ENCODE measurements at places on chromosomes 12 and 14.

- DNase-seq = no peak
Measured at GRCh38 chr12:113835896-113836295, 130.2 kb downstream of the RBM19 start.

DNA sequence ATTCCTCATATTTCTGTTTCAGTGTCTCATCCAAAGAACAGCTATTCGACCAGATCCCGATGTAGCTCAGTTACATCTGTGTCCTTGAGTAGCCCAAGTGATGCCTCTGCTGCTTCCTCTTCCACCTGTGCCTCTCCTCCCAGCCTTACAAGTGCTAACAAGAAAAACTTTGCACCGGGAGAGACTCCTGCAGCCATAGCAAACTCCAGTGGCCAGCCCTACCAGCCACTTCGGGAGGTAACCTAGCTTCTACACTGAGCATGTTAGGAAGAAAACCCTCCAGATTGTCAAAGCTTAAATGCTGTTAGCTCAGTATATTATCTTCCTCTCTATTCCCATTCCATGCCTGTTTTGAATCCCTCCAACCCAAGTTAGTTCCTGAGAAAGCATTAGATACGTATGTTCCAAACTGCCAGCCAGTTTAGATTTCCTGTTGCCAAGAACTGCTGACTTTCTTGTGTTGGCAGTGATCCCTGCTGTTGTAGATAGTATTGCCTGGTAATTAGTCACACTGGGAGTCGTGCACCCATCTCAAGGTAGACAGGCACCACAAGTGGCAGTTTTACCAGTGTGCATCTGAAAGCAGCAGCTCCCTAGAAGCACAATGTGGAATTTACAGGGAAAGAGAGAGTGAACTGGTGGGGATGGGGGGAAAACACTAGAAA is 14.0 kb upstream of the KCNH3 start:
- no peak for DNase-seq

DNA sequence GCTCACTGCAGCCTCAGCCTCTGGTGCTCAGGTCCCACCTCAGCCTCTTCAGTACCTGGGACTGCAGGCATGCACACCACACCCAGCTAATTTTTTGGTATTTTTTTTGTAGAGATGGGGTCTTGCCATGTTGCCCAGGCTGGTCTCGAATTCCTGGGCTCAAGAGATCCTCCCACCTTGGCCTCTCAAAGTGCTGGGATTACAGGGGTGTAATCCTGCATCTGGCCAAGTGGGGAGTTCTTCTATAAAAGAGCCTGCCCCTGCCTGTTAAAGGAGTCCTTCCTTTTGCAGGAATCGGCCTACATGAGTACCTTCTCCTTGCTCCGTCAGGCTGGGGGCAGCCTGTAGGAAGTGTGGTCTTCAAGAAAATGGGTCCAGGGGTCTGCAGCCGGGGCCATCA is 54.1 kb upstream of the RASSF3 start:
- no peak for DNase-seq

GRCh38 chr14:28709571-28710305 is 56.8 kb upstream of the FOXG1 start:
- DNase-seq = no peak

- DNase-seq = no peak
Measured at GRCh38 chr12:28574746-28575592, 384.7 kb downstream of the CCDC91 start.

- no peak for DNase-seq
Measured at GRCh38 chr14:33950320-33951182, at the start of gene EGLN3. Gene EGLN3, minus strand, starts transcription at chr14:33951074. Its CDS starts 322 bp downstream, at chr14:33950752.

GRCh38 chr14:35881280-35881679 is 55.1 kb downstream of the BRMS1L start:
- DNase-seq = no peak

DNA sequence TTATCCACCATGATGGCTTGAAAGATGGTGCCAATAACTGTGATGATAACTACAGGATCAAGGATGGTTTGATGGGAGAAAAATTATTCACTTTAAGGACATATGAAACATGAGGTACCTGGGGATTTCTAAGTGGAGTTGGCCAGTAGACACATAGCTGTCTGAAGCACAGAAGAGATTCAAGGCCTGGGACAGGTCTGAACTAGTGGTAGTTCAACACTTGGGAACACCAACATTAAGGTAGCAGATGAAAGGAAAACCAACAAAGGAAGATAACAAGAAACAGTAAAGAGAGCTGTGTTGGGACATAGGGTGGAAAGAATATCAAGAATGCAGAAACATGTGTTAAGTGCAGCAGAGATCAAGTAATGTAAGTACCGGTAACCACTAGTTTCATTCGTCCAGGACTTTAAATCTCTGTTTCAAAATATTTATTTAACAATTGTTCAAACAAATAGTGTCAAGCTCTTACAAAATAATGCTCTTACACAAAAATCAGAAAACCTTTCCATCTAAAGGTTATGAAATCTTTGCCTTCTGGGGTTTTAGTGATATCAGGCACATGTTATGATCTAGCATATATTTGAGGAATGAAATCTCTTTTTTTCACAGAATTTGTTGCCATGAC is 104.7 kb downstream of the ST8SIA1 start:
- DNase-seq = no peak

GRCh38 chr12:113373969-113374368 is 15.6 kb downstream of the PLBD2 start:
- DNase-seq = no peak

- no peak for DNase-seq
Measured at GRCh38 chr14:105146181-105146975, 22.2 kb downstream of the JAG2 start.

- DNase-seq = no peak
Measured at GRCh38 chr14:64123241-64123822, 170.8 kb downstream of the ESR2 start.

- DNase-seq = peak; percentile 92
Measured at GRCh38 chr12:11823043-11823442, 173.6 kb downstream of the ETV6 start.

DNA sequence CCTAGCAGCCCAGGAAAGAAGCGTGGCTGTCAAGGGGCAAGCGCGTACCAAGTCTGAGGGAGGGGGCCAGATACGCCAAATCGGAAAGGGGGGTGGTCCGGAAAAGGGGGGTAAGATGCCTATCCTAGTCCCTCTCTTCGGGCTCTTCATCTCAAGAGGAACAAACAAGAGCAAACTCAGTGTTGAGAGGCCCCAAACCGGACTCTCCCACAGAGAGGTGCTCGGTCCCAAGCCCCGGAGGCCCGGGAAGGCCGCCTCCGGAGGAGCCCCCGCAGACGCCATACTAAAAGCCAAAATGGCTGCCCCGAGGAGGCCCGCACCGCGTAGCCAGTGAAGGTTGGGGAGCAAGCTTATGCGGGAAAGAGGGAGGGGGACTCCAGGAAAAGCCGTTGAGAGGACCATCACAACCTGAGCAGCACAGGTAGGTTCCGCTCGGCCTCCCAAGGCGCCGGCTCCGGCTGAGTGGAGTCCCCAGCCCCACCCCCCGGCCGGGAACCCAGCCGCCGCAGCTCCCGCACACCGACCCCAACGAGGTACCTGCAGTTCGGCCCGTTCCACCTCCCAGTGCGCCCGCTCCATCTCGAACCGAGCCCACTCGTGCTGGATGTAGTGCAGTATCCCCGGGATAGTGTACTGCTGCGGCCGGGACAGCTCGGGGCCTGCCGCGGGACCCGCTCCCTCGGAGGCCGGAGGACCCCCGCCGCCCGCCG is at the start of gene AP4S1:
Gene AP4S1, plus strand, starts transcription at position 283 of the 710 bp plus-strand sequence. CDS start 40,548 bp downstream, outside the sequence.
- DNase-seq = no peak

DNA sequence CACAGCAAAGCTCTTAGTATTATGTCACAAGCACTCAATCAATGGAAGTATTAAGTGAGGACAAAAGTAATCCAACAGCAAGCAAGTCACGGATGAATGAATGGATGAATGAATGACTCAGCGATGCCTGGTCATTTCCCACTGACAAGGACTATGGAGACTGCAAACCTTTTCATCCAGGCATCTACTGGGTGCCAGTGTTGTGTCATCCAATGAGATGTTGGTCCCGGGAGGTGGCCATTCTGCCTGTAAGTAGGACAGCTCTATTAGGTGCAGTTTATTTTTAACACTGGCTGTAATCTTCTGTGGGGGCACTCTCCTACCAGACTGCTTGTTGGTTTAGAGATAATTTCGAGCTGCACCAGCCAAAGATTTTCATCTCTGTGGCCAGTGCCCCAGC is 39.4 kb downstream of the STAB2 start:
- no peak for DNase-seq

DNA sequence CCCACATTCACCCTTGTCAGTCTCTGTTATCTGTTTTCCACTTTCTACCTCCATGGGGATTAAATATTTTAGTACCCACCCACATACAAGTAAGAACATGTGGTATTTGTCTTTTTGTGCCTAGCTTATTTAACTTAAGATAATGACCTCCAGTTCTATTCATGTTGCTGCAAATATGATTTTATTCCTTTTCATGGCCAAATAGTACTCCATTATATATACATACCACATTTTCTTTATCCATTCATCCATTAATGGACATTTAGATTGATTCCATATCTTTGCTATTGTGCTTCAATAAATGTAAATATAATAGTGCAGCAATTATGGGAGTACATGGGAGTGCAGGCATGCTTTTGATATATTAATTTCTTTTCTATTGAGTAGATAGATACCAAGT is 185.8 kb downstream of the RPAP3 start:
- DNase-seq = no peak

GRCh38 chr12:42172441-42173210 is 28.0 kb upstream of the GXYLT1 start:
- DNase-seq = peak; percentile 47

DNA sequence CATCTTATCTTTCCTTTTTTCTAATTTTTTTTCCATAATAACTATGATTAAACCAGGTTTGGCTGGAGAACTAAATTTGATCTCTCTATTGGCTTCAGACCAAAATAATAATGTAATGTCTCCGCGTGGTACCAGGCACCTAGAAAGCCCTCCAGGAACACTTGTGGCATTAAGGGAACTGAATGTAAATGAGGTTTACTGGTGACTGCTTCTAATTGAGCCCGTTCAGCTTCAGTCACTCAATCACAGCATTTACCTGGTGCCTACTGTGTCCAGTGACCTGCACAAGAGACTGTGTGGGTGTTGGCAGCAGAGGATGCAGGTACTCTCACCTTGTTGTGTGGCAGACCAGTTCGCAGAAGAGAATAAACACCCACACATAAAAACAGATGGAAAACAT is 302.5 kb downstream of the DPF3 start:
- DNase-seq = no peak

- no peak for DNase-seq
Measured at GRCh38 chr12:54135621-54136350, 53.0 kb downstream of the SMUG1 start.

- DNase-seq = no peak
Measured at GRCh38 chr14:39946807-39947206, 514.6 kb upstream of the FBXO33 start.

- no peak for DNase-seq
Measured at GRCh38 chr14:75568791-75569190, 9.6 kb upstream of the FLVCR2 start.

GRCh38 chr12:836952-837351 is 84.6 kb downstream of the WNK1 start:
- no peak for DNase-seq

DNA sequence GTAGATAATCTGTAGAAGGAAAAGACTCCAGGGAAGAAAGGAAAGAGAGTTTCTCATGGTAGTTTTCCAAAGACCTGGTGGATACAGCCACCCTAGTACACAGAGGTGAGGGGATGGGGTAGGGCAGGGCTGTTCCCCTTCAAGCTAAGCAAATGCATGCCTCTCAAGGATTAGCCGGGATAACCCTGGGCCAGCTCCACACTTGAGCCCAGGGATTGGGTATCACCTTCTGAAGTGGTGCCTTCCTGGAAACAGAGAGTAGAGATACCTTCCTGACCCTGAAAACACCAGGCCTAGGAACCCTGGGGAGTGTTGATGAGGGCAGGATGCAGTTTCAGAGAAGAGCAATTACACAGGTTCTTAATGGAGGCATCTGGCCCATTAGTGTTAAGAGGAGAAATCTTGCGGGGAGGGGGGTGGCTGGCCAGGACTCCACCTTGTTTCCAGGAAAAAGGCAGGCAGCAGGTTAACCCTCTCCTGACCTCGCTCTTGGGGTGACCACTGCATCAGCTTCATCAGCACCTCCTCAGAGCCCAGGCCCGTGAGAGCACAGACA is 106.9 kb upstream of the TMEM233 start:
- no peak for DNase-seq

DNA sequence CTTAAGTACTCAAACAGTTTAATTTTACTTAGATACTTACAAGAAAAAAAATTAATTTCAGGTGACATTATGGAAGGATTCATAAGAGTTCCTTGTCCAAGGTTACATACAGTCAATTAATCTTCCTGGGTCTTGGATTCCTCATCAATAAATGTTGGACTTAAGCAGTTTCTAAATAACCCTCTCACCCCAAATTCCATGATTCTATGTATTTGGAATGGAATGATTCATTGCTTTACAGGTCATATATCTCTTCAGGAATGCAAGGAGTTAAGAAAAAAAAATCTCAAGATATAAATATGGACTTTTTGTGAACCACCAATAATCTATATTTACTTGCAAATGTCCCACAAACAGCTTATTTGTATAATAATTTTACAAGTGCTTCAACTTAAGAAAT is 84.2 kb upstream of the BMP4 start:
- no peak for DNase-seq

DNA sequence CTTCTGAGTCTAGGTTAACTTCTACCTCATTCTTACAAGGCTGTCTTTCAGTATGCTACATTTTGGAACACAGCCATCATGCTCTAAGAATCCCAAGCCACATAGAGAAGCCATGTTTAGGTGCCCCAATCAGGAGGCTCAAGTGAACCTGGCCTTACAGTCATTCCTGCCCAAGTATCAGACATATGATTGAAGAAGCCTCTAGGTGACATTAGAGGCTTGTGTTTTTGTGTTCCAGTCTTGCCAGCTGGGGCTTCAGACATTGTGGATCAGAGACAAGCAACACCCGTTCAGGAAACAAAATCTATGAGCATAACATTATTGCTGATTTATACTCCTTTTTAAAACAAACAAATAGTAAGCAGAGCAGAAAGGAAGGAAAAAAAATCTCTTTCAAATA is 8.1 kb upstream of the SLC16A7 start:
- no peak for DNase-seq

GRCh38 chr14:102078831-102079699 is 7.8 kb downstream of the HSP90AA1 start:
- DNase-seq = no peak

DNA sequence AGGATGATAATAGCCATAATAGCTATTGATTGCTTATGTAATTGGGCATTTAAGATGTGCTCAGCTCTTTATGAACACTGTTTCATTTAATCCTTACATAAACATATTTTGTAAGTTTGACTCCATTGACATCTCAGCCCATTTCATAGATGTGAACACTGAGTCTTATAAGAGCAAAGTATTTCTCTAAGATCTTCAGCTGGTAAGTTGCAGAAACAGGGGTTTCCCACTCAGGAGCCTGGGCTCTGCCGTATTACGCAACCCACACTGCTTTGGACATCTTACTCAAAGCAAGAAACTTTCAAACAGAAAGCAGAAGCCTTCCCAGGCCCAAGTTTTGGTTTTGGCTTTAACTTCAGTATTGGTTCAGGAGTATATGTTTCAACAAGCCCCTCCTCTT is 705.1 kb downstream of the MED13L start:
- no peak for DNase-seq

- DNase-seq = no peak
Measured at GRCh38 chr12:25972783-25973182, 14.3 kb downstream of the RASSF8 start.

Data from fibroblast of skin of left biceps (primary cell).